Airway epithelial cell (primary cell): ENCODE measurements at places on chromosomes 7 and 10. TPM values are rescaled to one million over a fixed set of nuclear protein-coding genes. Genes with fewer than 3 reads are reported as not detected.

PDAP1 gene
- total RNA-seq, result 101 and 143 TPM in 2 replicates

SAP25 gene
- 0.35 TPM in 1 of 2 replicates, not detected in the other for total RNA-seq

SPDYE2 gene
- not detected in 2 replicates for total RNA-seq

GPR146 gene
- 0.14 and 0.42 TPM in 2 replicates for total RNA-seq

ADAM12 gene
- 0.09 and 0.14 TPM in 2 replicates for total RNA-seq
